PC-9 (cell line): ENCODE measurements at places on chromosomes 2 and 18.
A peak's percentile ranks its signal among the peaks of the same experiment; 100 is the strongest.

- no peak for DNase-seq
These were observed 573.1 kb downstream of the TDRD15 start for GRCh38 chr2:21696900-21697299.

DNA sequence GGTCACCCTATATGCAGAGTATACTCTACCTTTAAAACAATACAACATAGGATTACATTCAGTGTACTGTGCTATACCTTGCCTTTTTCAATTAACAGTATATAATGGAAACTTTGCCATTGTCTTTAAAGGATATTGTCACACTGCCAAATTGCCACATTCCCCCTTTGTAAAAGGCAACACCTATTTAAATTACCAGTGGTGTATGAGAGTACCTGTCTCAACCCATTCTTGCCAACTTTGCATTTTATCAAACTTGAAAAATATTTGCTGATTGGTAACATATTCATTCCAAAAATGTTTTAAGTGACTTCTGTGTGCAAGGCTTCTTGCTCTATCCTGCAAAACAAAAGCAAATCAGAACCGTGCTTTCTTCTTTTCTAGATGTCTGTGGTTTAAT, 92.9 kb downstream of the FMNL2 start:
- DNase-seq, result no peak

DNA sequence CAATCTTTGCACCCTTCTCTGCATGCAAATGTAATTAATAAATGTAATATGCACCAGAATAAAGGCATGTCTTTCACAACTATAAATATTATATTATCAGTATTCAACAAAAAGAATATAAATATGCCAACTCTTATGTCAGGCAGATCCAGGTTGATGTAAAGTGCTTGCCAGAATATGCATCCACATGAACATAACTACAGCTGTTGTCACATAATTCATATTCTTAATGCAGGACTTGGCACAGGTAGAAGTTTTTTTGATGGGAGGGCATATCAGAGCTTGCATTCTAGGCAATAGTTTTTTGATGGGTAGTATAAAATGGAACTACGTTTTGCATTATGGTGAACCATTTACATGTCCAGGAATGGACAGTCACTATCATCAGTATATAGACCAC, 544.3 kb downstream of the ZNF804A start:
- no peak for DNase-seq

GRCh38 chr18:32472841-32473240, 2.2 kb upstream of the GAREM1 start:
- DNase-seq, result no peak

- no peak for DNase-seq
These were observed 25.8 kb downstream of the CAPN13 start for GRCh38 chr2:30781451-30781850.

- DNase-seq, result peak; percentile 68
These were observed 85.7 kb upstream of the UGP2 start for GRCh38 chr2:63755965-63756364.

DNA sequence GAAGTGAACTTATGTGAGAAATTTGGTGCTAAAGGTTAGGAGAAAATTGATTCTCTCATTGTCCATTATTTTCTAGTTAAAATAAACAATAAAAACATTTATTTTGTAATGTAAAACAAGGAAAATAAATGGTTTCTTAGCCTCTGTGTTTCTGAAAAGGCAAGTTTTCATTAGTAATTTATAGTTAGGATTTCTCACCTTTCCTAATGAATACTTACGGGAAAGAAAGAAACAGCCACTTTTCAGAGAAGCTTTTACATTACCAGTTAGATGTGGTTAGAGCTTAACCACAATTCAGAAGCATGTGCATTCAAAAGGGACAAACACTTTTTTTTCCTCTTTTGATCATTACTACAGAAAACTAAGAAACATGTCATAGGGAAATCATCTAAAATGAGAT, 18.8 kb downstream of the NEMP2 start:
- DNase-seq, result no peak

GRCh38 chr2:57450170-57450569, 596.4 kb upstream of the VRK2 start:
- DNase-seq, result no peak

- peak; percentile 99 for DNase-seq
These were observed 60.8 kb downstream of the EFEMP1 start for GRCh38 chr2:55862673-55863390.

DNA sequence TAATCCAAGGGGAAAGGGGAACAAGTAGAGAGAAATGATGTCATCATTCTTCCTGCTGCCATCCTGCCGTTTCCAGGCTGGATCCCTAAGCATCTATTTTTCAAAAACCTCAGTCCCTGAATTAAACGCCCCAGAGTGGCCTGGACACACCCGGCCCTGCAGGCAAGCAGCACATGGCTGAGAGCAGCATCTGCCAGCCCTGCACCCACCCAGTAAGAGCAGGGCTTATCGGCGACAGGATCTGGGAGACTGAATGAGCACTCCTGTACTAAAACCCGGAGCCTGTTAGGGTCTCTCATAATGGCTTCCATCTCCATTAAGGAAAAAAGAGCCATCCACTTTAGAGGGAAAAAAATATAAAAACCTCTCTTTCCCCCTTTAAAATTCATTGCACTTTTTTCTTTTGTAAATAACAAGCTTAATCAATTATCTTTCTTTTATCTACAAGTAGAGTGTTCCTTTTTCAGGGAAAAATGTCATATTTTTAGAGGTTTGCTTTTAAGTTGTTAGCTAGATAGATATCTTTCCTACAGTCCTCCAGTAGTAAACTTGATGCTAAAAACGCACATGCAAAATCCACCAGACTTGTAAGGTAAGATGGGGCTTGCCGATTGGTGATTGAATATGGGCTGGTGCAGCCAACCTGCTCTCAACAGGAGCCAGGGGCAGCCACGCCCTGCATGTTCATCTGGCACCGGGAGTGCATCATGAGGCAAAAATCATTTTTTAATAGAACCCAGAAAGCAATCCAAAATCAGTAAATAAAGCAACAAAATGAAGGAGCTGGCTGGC, 457.8 kb downstream of the EIPR1 start:
- no peak for DNase-seq

GRCh38 chr2:238339814-238340213, 19.5 kb downstream of the TRAF3IP1 start:
- DNase-seq, result peak; percentile 19

GRCh38 chr18:42185486-42185885, 230.5 kb downstream of the PIK3C3 start:
- DNase-seq, result no peak
